Activated naive CD4-positive, alpha-beta T cell (primary cell): ENCODE measurements at places on chromosomes 2 and 18.

GRCh38 chr2:173062801-173063200 is 12.8 kb upstream of the MAP3K20 start:
- DNase-seq: no peak

DNA sequence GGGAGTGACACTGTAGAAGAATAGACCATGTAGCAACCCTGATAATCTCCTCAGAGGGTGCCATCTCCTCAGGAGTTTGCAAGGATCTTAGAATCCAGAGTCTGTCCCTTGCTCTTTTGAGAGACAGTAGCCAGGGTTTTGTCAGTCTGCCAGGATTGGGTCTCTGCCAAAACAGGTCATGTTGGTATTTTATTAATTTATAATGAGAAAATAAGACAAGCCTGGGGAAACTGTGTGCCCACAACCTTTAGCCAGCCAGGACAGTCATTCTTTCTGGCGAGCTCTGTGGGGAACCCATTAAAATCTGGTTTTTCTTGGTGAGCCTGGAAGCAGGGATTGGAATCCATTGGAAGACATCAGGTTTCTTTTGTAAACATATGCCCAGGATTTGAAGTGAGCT is 78.6 kb downstream of the PTPRM start:
- DNase-seq: no peak

DNA sequence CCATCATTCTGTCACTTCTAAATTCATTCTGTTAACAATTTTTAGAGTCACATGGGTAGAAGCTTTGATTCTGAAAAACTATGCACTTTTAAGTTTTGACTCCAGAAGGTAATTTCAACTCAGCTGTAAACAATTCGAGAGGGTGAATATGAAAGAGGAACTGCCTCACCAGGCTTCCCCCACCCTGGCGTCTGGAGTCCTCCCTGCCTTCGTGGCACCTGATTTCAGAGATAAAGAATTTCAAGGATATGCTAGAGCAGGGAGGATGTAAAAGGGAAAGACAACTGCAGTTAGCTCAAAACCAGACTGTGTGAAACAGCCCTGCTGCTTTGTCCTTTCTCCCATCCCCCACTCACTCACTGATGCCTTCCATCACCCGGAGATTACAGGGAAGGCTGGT is 40.7 kb downstream of the ONECUT2 start:
- DNase-seq: no peak

- no peak for DNase-seq
Observed at GRCh38 chr2:129756276-129756675, 223.2 kb upstream of the RAB6C start.

- DNase-seq: no peak
Observed at GRCh38 chr18:27094621-27095020, 90.5 kb downstream of the CHST9 start.

GRCh38 chr2:19408592-19408991 is 50.2 kb upstream of the OSR1 start:
- DNase-seq: no peak
